NCI-H1436 (cell line): ENCODE measurements at places on chromosomes 13 and 19.

- DNase-seq, result no peak
These were observed 1.7 kb upstream of the RASIP1 start for GRCh38 chr19:48742096-48742495.

DNA sequence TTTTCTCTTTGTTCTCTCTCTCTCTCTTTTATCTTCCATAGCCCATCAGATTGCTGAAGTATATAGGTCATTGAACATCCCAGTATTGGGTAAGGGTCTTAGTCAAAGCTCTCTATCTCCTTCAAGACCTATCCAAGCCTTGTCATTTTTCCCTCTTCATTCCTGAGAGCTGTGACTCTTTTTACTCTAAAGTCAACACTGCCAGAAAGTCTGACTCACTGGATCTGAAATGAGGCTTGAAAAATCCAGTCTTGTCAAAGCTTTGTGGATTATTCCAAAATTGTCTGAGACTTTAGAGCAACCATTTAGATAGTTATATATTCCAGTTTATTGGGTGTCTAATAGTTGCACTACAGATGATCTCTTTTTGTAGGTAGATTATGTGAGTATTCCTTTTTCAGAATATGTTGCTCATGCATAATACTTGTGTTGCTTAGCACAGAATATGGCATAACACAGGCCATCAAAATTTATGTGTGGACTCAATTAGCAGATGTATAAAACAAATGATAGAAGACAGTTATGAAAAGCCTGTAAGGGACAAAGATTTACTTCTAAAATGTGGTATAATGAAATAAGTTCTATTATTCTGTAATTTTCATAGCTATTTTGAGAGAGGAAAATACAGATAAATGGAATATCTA, 389.3 kb upstream of the PCDH9 start:
- DNase-seq, result no peak

GRCh38 chr13:95382411-95382810, 81.2 kb upstream of the ABCC4 start:
- DNase-seq, result no peak

DNA sequence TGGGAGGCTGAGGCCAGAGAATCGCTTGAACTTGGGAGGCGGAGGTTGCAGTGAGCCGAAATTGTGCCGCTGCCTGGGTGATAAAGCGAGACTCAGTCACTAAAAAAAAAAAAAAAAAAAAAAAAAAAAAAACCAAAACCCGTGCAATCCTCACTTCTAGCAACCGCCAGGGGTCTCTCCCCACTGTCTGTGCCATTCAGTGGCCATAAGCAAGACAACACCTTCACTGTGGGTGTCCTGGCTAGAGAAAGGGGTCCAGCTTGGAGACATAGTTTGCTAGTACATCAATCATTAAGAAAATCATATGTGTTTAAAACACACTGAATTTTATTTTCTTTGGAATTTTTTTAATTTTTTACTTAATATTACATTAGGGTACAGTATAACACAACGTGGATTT, 68.2 kb downstream of the RASL11A start:
- no peak for DNase-seq

DNA sequence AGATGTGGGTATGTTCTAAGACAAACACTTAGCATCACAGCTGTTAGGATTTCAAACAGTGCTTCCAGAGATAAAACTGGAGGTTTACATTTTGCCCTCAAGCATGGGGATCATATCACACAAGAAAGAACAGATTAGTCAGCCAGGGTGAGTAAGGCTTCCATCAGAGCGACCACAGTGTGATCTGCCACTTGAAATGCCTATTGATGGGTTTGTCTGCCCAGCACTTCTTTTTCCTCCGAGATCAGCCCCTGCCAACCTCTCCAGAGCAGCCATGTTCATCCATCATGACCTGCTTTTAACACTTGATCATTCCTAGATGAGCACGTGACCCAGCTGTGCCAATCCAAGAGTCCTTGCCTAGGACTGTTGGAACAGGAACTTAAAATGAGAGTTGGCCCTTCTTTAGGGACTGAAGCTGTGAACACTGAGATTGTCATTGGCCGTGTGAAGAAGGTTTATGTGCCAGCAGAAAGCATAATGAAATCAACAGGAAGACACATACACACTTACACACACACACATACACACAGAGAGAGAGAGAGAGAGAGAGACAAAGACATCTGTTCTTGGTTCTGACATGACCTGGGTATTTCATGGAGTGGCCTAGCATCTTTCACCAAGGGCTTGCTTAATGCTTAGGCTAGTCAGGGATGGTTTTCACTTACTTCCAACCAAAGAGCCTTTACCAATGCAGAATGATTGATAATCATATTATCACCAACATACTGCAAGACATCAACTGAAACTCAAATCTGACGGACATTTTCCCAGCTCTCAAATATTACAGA, 5.2 kb upstream of the CEBPG start:
- no peak for DNase-seq

DNA sequence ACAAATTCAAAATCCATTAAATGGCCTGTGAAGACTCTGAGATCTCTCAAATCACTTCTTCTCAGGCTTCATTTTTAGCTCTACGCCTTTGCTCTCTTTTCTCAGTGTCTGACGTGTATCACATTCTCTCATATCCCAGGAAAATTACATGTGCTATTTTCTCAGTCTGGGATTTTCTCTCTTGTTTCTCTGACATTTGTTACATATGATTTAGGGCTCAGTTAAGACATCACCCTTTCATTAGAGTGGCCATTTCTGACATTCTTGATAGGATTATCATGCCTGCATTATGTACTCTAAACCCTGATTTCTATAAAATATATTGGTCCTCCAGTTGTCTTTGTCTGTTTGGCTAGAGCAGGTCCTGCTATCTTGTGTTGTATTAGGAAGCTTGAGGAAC, 136.6 kb downstream of the GPC5 start:
- no peak for DNase-seq

DNA sequence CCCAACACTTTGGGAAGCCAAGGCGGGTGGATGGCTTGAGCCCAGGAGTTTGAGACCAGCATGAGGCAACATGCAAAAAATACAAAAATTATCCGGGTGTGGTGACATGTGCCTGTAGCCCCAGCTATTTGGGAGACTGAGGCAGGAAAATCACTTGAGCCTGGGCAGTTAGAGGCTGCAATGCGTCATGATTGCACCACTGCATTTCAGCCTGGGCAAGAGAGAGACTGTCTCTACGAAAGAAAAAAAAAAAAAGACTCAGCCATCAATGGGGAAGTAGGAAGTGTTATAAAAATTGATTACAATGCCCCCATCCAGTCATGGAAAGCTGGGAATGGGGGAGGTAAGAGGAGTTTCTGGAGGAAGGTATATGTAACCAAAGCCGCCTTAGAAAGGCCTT, 5.4 kb downstream of the TYK2 start:
- no peak for DNase-seq
